ENCODE measurements at places on chromosomes 7 and 10.

GRCh38 chr10:133072196-133072595 is 15.5 kb upstream of the ADGRA1 start:
- DNase-seq = peak; percentile 42

DNA sequence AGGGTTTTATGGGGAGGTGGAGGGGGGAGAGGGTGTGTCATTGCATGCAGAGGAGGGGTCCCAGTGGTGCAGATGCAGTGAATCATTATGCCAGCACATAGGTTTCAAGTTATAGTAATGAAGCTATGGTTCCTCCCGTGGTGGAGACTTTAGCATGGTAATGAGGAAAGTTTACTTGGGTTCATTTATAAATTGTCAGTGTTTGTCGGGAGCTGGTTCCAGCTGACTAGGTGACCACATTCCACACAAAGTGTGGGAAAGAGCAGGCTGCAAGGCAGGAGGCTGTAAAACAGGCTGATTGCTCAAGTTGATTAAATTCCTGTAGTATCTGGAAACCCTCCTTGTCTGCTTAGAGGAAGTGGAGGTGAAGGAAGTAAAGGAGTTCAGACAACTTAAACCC is 78.9 kb downstream of the SRI start:
- no peak for DNase-seq

DNA sequence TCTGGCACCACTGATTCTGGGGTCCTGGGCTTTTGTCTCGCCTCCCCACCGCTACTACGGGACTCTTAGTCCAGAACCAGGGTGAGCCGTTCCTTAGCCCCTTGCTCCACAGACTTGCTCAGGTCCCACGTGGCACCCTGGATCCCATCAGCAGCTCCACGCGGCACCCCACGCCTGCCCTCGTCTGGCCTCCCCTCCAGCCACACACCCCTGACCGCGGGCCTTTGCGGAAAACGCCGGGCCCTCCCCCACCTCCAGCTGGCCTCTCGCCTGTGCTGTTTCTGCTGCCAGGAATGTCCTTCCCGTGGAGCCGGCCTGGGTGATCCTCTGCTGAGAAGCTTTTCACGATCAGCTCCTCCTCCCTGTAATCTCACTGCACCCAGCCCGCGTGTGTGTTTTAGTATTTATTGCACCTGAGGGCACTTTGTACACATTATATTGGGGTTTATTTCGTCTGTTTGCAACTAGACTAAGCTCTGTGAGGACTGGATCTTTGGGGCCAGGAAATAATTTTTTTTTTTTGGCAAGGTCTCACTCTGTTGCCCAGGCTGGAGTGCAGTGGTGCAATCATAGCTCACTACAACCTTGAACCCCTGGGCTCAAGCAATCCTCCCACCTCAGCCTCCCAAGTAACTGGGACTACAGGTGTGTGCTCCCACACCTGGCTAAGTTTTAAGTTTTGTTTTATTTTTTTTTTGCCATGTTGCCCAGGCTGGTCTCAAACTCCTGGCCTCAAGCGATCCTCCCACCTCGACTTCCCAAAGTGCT is 10.5 kb upstream of the TTYH3 start:
- DNase-seq = no peak

GRCh38 chr7:97020996-97021746 is 3.5 kb downstream of the DLX5 start:
- no peak for DNase-seq

DNA sequence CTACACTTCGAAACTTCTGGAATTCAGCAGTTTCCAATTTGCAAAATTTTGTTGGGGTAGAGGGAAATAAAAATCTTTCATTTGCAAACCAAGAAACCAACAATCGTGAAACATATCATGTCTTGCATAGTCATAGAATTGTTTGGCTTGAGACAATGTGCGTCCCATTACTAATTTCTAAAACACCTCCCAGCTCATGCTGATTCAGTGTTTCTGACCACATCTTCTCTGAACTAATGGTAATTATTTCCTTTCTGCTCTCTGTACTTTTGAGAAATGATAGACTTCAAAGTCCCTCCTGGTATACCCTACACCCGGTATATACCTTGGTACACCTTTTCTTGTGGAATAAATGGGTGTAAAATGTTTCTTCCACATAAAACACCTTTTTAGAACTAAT is 41.8 kb upstream of the TSPAN13 start:
- DNase-seq = no peak

DNA sequence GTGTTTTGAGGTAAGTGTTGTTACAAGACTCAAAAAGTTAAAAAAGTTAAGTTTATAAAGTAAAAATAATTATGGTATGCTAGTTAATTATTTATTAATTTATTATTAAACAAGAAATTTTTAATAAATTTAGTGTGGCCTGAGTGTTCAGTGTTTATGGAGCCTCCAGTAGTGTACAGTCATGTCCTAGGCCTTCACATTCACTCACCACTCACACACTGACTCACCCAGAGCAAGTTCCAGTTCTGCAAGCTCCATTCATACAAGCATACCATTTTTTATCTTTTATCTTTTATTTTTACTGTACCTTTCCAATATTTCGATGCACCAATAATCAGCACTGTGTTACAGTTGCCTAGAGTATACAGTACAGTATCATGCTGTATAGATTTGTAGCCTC is 381.2 kb upstream of the MGMT start:
- DNase-seq = no peak

- no peak for DNase-seq
Observed at GRCh38 chr10:92712016-92712889, 22.5 kb downstream of the HHEX start.

DNA sequence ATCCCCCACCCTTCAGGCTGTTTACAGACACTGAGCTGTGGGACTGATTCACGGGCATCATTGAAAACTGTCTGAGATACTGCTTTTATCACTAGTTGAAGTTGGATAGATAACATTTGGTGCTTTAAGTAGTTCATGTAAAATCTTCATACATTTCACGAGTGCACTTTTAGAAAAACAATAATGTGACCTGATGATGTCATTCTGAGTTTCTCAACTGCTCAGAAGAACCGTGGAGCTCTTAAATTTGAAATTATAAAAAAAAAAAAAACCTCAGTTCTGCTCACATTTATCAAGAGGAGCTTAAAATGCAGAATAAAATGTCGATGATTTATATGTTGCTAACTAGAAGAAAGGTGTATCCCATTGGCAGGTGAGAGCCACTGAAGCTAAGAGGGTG is 81.5 kb downstream of the GALNT11 start:
- no peak for DNase-seq

DNA sequence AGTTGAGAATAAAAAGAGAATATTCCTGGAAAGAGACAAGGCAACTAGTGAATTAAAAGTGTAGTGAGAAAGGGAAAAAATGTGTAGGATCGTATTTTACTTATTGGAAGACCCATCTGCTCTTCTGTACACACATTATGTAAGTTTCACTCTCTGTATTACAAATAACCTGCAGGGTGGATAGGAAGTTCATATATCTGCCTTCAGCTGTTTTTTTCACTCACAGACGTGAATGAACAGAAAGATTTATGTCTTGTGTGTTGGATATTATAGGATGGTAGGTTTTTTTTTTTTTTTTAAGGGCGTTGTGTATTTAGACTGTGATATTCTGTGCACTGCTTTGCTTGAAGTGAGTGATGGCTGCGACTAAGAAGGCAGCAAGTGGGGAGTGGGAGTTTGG is 266.5 kb downstream of the AUTS2 start:
- DNase-seq = no peak

GRCh38 chr7:50827281-50827680 is 44.6 kb upstream of the GRB10 start:
- no peak for DNase-seq

DNA sequence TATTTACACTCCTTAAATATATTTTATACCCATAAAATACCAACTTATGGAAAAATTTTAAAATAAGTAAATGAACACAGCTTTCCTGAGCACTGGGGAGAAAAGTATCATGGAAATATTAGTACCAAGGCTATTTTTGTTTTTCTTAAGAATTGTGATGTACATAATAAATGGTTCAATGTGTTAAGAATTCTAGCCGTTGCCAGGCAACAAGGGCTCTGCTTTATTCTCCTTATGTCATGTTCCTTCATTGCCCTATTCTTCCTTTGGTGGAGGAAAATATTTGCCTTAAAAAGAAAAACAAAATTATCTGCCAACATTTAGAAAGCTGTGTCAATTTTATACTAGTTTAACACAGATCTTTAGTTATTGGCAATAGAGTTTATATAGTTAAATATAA is 2.6 kb upstream of the ZPBP start:
- no peak for DNase-seq

DNA sequence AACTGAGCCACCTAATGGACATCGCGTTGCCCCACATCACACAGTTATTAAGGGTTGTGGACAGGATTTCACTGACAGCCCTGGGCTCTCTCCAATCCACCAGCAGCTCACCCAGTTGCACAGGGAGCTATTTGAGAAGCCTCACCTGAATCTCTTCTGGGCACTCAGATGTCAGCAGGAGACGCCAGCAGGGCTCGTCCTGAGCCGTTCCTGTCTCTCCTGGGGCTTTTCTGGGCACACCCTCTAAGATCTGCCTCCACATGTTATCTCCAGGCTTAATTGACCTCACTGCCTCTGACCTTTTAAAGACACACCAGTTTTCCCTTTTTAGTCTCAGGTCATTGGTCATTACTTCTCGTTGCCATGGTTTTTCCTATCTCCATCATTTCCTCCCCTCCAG is 63.0 kb downstream of the GRID1 start:
- DNase-seq = no peak

- no peak for DNase-seq
Observed at GRCh38 chr7:68544851-68545250, 1053.4 kb upstream of the AUTS2 start.

DNA sequence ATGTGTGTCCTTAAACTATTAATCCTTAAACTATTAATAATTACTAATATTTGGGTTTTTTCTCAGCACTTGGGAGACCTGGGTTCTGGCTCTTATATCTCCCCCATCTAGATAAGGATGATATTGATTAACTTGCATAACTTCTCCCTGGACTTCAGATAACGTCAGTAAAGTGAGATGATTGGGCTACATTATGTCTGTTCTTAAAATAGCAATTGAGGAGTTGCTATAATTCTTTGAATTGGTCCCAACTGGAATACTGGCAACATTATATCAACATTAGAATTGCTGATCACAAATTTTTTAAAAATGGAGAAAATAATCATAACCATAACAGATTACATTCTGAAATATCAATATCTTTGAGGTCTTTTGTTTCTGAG is 1.9 kb downstream of the APBB1IP start:
- DNase-seq = no peak

DNA sequence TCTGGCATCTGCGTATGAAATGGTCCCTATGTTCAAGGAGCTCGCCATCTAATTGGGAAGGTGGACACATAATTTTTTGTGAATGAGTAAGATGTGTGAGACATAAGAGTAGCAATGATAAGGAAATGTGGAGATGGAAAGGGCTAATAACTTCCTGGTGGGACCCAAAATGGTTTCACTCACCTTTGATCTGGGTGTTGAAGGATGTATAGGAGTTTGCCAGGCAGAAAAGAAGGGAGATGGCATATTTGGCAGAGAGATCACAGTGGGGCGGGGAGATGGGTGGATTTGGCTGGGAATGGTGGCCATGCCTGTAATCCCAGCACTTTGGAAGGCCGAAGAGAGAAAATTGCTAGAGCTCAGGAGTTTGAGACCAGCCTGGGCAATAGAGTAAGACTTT is 4.5 kb downstream of the POP7 start:
- DNase-seq = no peak

Data from BE2C (cell line).